ENCODE measurements at places on chromosomes 7 and 10.

- DNase-seq = no peak
Observed at GRCh38 chr10:43715334-43715733, 66.7 kb upstream of the ZNF32 start.

GRCh38 chr7:137950967-137951366, 50.9 kb downstream of the CREB3L2 start:
- no peak for DNase-seq

DNA sequence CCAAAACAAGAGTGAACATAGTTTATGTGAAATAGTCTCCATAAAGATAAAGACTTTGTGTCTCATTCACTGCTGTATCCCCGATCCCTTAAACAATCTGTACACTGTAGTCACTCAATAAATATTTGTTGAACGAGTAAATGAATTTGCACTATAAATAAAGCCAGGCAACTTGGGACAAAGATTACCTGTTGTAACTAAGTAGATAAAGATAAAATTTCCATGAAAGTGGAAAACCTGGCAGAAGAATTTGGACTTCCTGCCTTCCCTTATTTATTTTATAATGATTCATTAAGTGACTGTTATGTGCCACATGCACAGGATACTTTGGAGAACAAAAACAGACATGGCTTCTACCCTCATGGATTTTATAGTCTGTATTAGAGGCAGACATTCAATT, 277.7 kb upstream of the KAT6B start:
- no peak for DNase-seq

- no peak for DNase-seq
Observed at GRCh38 chr10:100864036-100864885, 48.5 kb upstream of the SLF2 start.

- no peak for DNase-seq
Observed at GRCh38 chr10:127014671-127015070, 109.4 kb downstream of the DOCK1 start.

DNA sequence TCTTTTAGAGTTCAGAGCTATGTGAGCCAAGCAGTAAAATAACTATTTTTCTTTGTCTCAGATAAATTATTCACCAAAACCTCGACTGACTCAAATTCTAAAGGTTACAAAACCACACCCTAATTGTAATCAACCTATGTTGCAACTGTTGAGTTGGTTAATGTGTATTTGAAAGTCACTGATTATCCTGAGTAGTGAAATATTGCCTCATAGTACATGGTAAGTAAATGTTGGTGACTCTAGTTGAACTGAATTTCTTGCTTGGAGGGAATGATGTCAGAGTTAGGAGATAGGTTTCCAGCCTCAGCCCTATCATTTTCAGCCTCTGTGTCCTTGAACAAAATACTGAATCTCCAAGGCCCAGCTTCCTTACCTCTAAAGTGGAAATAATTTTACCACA, 3.0 kb upstream of the CYP2C18 start:
- no peak for DNase-seq

DNA sequence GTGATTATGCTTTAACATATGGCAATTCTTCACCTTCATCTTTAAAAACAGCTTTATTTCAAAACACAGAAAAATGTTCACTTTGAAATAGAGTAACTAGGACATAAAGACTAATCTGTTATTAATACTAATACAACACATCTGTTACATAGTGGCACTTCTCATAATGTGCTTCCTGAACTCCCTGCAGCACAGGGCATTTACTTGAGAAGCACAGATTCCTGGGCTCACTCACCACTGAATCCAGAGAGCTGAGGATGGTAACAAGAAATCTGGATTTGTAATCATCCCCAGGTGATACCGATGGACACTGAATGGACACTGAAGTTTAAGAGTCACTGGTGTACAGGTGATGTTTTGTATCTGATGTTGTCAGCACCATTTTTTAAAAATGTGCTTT, 96.1 kb downstream of the COL28A1 start:
- no peak for DNase-seq

DNA sequence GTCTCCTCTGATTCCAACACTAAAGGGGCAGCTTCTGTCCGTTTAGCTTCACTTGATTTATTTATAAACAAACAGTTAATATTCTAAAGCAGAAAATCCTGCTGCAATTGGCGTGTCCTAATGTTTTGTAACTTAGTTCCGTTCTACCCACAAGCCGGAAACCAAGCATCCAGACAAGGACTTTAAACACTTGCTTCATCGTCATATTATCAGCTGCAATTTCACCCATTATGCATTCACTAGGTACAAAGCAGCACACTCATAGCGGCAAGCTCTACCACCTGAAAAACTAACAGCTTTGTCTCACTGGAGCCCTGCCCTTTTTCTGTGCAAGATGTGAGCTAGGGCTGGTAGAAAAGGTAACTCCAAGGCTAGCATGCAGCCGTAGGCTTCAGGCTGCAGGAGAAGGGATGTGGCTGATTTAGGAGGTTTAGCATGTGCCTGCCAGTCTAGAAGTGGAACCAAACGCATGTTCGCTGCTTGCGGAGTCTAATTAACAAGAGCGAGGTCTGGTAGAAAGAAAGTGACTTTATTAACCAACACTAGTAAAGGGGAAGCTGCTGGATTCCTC, 43.7 kb upstream of the BPGM start:
- DNase-seq = no peak

DNA sequence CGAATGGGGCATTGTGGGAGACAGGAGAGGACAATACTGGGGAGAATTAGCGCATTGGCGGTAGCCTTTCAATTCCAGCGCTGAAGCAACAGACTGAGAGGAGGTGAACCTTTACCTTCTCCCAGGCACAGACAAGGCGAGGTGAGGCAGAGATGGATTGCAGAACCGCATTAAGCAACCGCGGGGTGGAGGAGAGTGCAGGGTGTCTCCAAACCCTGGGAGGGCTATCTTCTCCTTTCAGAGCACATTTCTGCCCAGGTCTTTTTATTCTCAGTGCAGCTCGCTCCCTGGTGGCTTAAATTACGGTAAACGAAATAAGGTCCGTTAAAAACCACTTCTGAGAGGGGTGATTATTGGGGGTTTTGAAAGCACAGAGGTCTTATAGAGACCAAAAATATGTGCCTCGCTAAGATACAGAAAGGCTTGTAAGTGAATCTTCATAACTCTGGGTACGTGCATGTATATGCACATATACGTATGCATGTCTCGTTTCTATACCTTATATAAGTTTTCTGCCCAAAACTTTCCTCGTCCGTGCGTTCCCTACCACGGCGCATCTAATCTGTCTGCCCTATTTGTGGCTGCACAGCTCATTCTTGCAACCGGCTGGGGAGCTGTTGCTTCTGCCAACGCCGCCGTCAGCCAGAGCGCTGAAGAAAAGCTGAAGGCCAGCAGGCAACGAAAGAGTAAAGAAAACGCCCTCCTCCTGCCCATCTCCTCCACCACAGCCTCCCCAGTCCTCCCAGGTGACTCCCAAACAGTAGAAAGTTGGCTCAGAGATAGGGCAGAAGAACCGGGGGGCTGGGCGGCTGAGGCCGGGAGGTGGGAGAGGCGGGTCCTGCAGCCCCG, 895 bp upstream of the ZNF804B start:
- DNase-seq = no peak

GRCh38 chr7:74254129-74254857, at the start of gene RFC2:
RFC2 (minus strand) TSS chr7:74254399; CDS start chr7:74254383, 16 bp downstream.
- DNase-seq = peak; percentile 96

DNA sequence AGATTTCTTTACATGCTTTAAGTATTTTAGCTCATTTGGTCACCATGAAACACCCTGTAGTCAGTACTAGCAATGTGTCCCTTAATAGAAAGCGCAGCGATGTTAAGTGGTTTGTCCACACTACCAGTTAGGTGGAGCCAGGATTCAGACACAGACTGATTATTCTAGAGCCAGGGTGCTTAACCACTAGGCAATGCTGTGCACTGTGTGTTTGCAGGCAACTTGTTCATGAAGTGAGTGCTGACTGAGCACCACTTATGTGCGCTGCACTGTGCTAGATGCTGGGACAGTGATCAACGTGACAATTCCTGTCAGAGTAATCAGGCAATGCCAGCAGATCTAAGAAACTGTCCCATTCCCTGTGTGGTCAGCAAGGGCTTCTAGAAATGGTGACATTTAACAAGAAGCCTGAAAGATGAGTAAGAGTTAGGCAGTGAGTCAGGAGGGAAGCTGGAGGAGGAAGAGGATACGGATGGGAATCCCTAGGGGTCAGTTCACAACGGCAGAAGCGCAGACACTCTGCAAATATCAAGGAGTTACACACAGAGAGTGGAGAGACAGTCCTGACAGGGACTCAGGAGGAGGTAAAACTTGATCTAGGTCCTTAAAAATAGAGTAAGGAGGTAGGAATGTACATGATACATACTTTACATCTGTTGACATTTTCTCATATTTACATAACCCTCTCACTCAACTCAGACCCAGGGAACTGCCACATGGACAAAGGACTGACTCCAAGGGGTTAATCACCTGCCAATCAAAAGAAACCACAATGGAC, 69.7 kb upstream of the EGR2 start:
- DNase-seq = no peak

- DNase-seq = no peak
Observed at GRCh38 chr7:151819866-151820265, 57.0 kb downstream of the PRKAG2 start.

- DNase-seq = no peak
Observed at GRCh38 chr7:85426487-85426960, 239.7 kb upstream of the SEMA3D start.

GRCh38 chr7:129341816-129342806, 92.1 kb upstream of the STRIP2 start:
- DNase-seq = no peak

DNA sequence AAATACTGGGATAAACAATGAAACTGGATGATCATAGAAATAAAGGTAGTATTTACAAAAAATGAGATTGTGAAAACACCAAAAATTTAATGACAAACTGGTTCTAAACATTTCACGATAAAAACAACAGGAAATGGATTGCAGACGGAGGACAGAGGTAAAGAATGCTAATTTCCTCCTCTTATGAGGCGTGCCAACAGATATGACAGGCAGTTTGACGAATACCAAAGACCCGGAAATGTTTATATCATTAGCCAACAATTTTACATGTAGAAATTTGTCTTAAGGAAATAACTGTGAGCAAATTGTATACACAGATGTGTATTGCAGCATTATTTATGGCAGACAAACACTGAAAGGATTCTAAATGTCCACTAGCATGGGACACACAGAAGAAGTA, 162.0 kb upstream of the MGMT start:
- no peak for DNase-seq

DNA sequence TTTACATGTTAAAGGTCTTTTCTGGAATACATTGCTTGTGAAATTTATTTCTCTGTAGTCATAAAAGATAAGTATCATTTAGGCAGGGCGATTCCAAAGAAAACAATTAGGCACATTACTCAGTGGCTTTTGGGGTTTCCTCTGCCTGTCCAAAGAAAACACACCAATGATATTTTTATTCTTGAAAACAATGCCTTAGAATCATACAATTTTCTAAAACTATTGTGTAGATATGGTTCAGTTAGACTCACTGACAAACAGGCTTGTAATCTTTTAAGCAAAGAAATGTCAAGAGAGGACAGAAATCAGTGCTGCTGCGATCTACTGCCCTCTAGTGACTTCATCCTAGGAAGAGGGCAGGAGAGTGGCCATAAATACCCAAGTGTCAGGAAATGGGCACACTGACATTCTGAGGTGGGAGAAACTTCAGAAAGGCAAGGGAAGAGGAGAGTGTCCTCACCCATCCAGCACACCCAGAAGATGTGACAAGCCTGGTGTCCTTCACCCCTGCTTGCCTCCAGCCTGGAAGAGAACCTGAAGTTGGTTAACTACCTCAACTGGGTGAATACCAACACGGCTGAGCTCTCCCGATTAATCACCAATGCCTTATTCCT, 120.5 kb downstream of the GALNT11 start:
- peak; percentile 28 for DNase-seq

DNA sequence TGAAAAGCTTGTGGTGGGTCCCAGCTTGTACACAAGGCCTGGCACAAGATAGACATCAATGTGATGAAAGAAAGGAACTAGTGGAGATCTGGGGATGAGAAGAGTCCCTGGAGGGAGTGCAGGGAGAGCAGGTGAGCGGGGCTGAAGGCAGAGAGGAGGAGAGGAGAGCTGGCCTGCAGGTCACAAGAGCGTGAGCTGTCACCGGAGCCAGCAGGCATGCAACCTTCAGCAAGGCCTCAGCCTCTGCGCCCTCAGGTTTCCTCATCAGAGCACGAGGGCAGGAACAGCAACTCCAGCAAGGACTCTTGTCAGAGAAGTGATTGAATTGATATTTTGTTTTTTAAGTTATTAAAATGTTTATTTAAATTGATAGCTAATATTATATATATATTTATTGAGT, 188.6 kb downstream of the CXCL12 start:
- no peak for DNase-seq

- DNase-seq = no peak
Observed at GRCh38 chr7:143046426-143046851, 5.7 kb upstream of the OR6V1 start.

- no peak for DNase-seq
Observed at GRCh38 chr10:87750001-87750671, 67.9 kb downstream of the ATAD1 start.

- DNase-seq = peak; percentile 9
Observed at GRCh38 chr10:133129071-133129858, 30.8 kb upstream of the KNDC1 start.

DNA sequence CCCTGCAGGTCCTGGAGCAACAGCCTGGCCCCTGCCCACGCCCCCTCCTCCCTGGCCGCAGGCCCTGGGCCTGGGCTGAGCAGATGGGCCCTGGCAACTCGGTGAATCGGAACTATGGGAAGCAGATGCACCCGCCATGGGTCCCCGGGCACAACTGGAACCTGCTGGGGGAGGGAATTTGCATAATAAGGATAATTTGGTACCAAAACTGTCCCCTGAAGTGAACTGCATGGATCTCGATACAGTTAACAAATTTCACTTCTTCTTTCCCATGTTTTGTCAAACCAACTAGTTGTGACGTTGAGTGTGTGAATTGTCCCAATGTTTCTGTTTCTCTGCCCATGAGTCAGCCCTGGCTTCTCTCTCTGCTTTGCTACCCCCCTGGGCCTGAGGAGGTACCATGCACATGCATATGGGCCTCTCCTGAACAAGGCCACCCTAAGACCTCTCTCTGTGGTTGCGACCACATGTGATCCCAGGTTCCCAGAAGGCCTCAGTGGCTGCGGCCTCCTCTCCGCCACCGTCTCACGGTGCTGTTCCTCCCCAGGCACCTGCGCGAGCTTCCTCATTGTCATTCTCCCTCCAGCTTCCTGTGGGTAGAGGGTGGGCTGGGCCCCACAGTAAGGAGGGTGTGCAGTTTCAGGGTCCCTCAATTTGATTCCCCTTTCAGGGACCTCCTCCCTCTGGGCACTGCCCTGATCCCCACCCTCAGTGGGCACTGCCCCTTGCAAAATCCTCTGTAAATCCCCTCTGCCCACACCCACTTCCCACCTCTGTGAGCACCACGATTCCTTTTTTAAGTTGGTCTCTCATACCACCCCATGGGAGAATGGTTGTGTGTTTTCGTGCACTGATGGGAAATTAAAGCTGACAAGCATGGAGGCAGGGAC, 40.0 kb downstream of the FIGNL1 start:
- no peak for DNase-seq

GRCh38 chr10:51020200-51020599, 54.1 kb upstream of the PRKG1 start:
- no peak for DNase-seq
